ENCODE measurements at places on chromosomes 13 and 19. TPM values are rescaled to one million over a fixed set of nuclear protein-coding genes. Genes with fewer than 3 reads are reported as not detected.

The KIR2DL3 gene
- total RNA-seq: not detected

The SPRY2 gene
- 21.7 TPM for total RNA-seq

The BST2 gene
- total RNA-seq: 6.5 TPM

The KLK12 gene
- not detected for total RNA-seq

The SHC2 gene
- 11.3 TPM for total RNA-seq

The PNMA8B gene
- 0.17 TPM for total RNA-seq

The PTPRH gene
- 0.17 TPM for total RNA-seq

The TNFSF11 gene
- not detected for total RNA-seq

The SIGLEC10 gene
- not detected for total RNA-seq

The CCNE1 gene
- total RNA-seq: 5.3 TPM

The PNMA8A gene
- total RNA-seq: 0.98 TPM

The KASH5 gene
- total RNA-seq: not detected

The IL27RA gene
- 4.5 TPM for total RNA-seq

The SLC25A30 gene
- total RNA-seq: 53.7 TPM

The ALOX5AP gene
- total RNA-seq: 0.34 TPM

The SBNO2 gene
- 52.2 TPM for total RNA-seq

The CA11 gene
- total RNA-seq: 4.8 TPM

The SHISA7 gene
- not detected for total RNA-seq

The NKPD1 gene
- total RNA-seq: 0.37 TPM

The TNNT1 gene
- 0.60 TPM for total RNA-seq

The NECTIN2 gene
- total RNA-seq: 154 TPM
